ENCODE measurements at places on chromosomes 7 and 10.

DNA sequence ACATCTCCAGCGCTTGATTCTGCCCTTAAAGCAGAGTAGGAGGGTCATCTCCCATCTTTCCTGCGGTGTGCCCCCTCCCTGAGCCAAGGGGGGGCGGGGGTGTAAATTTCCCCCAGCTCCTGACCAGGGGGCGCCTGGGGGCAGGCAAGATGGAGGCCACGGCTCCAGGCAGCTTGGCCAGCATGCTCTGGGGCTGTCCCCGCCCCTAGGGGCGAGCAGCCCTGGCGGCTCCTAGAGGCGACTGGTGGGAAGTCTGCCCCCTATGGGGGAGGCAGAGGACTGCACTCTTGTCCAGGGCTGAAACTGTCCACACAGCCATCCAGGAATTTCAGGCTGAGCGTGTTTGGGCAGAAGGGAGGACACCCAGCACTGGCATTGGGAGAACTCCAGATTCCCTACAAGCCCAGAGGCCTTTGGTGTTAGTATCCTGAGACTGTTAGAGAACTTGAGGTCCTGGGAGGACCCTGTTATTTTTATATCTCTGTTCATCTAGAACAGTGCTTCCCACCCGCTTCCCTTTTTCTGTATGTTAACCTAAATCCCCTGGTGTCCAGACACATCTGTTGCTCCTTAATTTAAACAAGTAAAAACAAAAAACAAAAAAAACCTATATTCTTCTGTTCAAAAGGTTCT, 4.6 kb downstream of the STRA8 start:
- peak; percentile 37 for DNase-seq

- DNase-seq, result peak; percentile 85
Observed at GRCh38 chr10:80664071-80664680, 126.5 kb downstream of the SH2D4B start.

- DNase-seq, result no peak
Observed at GRCh38 chr7:81161451-81162075, 242.7 kb upstream of the SEMA3C start.

DNA sequence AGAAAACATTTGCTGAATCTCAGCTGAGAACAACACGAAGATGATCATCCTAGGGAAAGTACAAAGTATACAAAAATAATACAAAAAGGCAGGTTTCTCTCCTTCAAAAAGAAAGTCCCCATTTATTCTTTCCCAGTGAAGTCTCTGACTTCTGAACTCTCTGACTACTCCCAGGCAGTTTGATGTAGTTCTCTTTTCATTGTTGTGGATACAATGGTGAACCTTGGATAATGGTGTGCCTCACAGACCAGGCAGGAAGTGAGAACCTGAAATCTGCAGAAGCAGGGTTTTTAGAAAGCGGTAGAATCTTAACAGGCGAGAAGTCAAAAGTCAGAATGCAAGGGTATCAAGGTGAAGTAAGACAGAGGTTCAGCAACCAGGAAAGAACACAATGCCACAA, 150.8 kb upstream of the NRP1 start:
- DNase-seq, result no peak

DNA sequence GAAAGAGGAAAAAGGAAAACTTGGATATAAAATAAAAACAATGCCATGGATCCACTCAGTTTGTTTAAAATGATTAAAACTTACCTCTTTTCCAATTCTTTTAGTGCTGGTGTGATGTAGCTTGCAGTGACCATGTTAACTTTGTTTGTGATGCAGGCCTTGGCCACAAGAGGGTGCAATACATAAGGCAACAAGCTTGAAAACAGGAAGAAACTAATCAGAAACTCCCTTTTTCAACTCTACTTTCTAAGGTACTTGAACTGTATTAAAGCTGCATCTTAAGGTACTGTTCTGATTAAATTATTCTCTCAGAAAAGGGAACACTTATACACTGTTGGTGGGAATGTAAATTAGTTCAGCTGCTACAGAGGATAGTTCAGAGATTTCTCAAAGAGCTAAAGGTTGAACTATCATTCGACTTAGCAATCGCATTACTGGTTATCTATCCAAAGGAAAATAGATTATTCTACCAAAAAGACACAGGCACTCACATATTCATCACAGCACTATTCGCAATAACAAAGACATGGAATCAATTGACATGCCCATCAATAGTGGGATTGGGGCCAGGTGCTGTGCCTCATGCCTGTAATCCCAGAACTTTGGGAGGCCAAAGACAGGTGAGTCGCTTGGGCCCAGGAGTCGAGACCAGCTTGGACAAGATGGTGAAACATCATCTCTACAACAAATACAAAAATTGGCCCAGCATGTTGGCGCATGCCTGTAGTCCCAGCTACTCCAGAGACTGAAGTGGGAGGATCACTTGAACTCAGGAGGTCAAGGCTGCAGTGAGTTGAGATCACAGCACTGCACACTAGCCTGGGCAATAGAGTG, 50.9 kb downstream of the AASS start:
- peak; percentile 73 for DNase-seq

GRCh38 chr10:85490431-85490830, 876.2 kb downstream of the GRID1 start:
- no peak for DNase-seq

- peak; percentile 58 for DNase-seq
Observed at GRCh38 chr10:72952642-72953158, 1.9 kb downstream of the PLA2G12B start.

- DNase-seq, result no peak
Observed at GRCh38 chr7:2379821-2380450, 23.5 kb upstream of the CHST12 start.

- DNase-seq, result no peak
Observed at GRCh38 chr10:98349508-98349922, 65.5 kb downstream of the PYROXD2 start.

DNA sequence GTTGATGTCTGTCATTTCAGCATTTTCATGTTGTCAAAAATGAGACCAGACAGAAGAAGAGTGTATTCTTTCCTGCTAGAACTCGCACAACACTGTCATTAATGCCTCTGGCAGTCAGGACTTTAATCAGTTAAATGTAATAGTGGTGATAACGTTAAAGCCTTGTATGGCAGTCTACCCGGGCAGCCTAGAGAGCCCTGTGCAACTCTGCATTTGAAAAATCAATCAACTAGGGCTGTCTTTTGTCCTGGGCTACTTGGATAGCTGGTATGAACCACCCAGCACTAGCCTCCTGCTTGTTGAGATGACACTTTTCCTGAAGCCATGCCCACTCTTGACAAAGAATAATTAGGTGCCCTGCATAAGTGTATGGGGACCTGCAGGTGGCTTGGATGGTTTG, 19.8 kb downstream of the MGMT start:
- DNase-seq, result no peak

DNA sequence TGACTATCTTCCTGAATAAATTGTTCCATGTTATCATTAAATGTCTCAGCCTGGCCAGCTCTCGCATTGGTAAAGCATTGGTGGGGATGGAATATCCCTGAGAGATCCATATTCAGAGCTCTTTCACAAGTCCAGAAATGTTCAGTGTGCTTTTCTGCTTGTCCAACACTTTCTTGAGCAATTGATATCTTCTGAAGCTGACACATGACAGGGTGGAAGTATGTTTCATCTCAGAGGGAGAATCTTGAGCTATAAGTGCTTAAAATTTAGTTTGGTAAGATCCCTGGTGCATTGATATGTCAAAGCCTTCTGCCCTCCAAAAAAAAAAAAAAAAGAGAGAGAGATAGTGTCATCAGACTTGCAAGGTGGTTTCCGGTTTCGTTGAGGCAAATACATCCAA, 7.4 kb downstream of the IFIT3 start:
- no peak for DNase-seq

GRCh38 chr7:3194501-3195141, 106.4 kb upstream of the SDK1 start:
- no peak for DNase-seq

DNA sequence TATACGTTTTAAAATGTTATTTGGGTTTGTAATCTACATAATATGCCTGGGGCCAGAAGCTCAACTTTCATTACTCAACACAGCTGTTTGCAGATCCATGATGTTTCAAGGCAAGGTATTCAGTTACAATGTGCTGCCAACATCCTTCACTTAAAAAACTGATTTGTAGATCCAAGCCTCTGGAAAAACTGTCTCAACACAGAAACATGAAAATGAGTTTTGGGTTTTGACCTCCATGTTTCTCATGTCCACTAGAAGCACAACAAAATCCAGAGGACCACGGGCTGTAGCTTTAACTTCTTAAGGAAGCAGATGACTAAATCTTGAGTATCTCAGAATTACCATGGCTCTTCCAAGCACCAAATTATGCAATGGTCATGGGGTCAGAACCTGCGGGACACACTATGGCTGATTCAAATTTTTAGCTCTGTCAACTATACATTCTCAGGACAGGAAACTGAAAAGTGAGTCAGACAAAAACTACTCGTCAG, 247.1 kb upstream of the GRB10 start:
- DNase-seq, result no peak

GRCh38 chr7:143394777-143395176, 13.6 kb downstream of the ZYX start:
- no peak for DNase-seq

DNA sequence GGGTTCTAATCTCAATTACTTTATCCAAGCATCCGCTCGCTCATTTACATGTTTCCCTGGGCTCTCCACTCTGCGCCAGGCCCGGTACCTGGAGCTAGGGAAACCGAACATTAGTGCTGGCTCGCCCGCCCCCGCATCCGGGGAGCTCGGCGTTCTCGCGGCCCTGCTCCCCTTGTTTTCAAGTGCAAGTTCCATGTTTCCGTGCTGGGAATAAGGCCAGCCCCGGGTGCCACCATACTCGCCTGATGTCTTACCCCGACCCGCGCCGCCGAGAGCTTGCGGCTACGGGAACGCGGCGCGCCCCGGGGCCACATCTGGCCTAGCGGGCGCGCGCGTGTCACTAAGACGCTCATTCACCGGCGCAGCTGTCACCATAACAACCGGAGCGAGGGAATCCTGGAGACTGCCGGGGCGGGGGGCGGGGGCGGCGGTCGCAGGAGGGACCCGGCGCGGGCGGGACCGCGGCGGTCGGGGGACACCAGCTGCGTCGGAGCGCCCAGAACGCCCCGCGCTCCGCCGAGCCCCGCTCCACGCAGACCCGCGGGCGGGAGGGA, at the start of gene NEURL1:
Gene NEURL1, plus strand, starts transcription at position 344 of the 554 bp plus-strand sequence. CDS start 683 bp downstream, outside the sequence.
- DNase-seq, result peak; percentile 56

DNA sequence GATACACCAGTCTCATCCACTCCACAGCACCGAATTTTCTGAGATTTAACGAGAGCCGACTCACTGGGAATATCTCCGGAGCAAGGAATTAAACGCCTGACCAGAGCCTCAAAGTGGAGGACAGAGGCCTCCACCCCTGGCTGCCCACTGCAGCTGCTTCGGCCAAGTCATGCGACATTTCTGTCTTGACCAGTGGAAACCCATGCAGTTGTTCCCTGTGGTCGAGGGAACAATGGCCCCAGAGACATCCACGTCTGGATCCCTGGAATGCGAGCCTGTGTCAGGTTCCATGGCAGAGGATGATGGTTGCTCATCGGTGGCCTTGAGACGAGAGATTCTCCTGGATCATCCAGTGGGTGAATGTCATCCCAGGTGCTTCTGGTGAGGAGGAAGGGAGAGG, 65.7 kb upstream of the INSIG1 start:
- no peak for DNase-seq

GRCh38 chr7:139855498-139856270, 26.6 kb downstream of the TBXAS1 start:
- DNase-seq, result no peak

DNA sequence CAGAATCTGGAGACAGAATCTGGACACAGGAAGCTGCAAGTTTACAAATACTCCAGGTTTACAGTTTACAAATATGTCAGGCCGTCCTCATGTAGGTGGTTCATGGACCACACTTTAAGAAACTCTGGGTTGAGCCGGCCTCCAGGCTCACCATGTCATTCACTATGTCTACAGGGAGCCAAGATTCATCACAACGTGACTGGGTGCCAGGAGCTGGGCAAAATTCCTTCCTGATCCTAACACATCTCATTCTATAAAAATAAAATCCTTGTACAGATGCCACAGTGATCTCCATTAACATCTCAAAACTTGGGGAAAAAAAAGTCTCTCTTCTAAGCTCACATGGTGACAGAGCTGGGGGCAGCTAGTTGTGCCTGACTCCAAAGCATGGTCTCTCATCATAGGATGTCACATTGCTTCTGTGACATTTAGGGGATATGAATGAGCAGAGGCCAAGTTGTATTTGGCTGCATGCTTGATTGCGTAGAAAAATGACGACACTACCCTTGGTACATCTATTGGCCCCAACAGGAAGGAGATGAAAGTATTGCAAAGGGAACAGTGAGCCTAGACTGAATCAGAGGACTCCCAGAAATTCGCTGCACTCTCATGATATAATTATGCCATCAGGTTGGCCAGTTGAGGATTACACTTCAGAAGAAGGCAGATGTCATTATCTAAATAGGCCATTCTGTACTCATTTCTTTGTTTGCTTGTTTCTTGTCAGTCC, 35.9 kb downstream of the MTURN start:
- no peak for DNase-seq

- DNase-seq, result no peak
Observed at GRCh38 chr7:130940326-130940725, 206.3 kb upstream of the KLF14 start.

DNA sequence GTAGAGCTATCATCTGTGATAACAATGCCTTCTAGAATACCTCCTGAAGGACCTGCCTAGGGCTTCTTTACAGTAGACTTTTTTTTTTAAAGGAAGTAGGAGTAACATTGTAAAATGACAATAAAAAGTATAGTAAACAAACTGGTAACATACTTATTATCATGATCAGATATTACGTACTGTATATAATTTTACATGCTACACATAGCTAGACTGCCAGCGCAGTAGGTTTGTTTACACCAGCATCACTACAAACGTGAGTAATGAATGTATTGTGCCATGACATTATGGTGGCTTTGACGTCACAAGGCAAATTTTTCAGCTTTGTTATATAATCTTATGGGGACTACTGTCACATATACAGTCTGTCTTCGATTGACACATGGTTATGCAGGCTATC, 15.4 kb upstream of the ZRANB1 start:
- DNase-seq, result no peak

GRCh38 chr7:91541641-91542040, 277.4 kb downstream of the FZD1 start:
- no peak for DNase-seq

- no peak for DNase-seq
Observed at GRCh38 chr10:131700032-131700431, 200.8 kb upstream of the PPP2R2D start.

- DNase-seq, result no peak
Observed at GRCh38 chr10:130339091-130339490, 202.9 kb downstream of the GLRX3 start.

- DNase-seq, result no peak
Observed at GRCh38 chr10:69891057-69891617, 89.4 kb downstream of the COL13A1 start.

- peak; percentile 68 for DNase-seq
Observed at GRCh38 chr10:86876748-86877147, 80.7 kb downstream of the MMRN2 start.

- DNase-seq, result peak; percentile 39
Observed at GRCh38 chr7:130218806-130219620, 11.4 kb downstream of the SSMEM1 start.

- no peak for DNase-seq
Observed at GRCh38 chr10:75287697-75288096, 51.9 kb upstream of the COMTD1 start.
